NT2/D1 (cell line): ENCODE measurements at places on chromosomes 16 and 17.

- DNase-seq, result no peak
Measured at GRCh38 chr16:47377154-47377553, 83.7 kb downstream of the ITFG1 start.

DNA sequence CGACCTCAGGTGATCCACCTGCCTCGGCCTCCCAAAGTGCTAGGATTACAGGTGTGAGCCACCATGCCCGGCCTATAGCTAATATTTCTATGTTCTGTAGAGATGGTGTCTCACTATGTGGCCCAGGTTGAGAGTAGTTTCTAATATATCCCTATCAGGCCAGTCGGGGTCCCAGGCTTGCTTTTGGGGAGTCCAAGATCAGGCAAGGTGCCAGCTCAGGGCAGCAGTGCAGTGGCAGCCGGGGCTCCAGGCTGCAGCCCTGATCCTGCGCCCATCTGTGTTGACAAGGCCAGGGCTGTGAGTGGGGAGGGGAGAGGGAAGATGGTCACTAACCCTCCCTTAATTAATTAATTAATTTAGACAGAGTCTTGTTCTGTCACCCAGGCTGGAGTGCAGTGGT lies 77.6 kb upstream of the CDC42EP4 start:
- no peak for DNase-seq

DNA sequence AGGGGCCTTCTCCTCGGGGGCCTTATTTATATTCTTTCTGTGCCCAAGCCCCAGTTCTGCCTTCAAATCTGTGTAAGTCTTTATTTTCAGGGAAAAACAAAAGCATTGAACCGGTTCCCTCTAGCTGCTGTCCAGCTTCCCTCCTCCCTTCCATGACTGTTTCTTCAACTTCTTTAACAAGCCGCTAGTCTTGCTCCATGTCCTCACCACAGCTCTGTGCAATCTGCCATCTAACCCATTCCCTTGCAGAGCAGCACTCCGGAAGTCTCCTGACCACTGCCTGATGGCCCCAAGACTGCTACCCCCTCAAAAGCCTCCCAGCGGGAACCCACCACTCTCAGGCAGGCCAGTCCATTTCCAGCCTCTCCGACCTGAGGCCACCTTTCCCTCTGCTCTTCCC lies 16.9 kb downstream of the EMC8 start:
- DNase-seq, result no peak

DNA sequence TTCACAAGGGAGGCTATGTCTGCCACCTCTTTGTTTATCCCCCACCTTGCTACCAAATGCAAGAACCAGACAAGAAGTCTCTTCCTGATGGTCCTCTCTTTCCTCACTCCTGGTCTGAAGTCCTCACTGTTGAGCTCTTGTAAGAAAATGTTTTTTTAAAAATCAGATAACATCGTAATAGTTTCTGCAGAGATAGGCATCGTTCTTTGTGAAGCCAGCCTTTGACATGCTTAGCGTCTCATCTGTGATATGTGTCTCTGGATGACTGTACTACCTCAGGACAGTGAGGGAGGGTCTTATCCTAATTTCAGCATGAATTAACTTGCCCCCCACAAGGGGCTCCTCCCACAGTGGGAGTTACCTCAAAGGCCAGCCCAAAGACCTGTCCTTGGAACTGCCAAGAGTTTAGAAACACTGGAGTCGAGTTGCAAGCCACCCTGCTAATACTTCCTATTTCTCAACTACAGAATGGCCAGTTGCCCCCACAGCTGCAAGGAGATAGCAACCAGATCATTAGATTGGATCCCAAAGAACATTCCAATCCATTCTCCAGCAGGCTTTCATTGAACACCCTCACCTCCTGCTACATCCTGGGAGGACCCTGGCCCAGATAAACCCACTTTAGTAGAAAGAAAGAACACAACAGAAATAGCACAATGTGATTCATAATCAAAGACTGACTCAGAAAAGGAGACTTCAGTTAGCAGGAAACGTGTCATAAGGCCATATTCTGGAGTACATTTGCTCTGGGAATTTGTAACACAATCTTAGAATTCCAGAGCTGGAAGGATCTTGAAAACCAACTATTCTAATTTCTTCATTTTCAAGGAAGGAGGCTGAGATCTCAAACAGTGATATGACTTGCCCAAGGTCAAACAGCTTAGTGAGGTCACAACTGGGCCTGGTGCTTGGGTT lies 151.0 kb downstream of the IRX3 start:
- no peak for DNase-seq

- no peak for DNase-seq
Measured at GRCh38 chr17:50440172-50440837, 14.3 kb downstream of the ACSF2 start.

- DNase-seq, result no peak
Measured at GRCh38 chr16:24955975-24956731, 59.0 kb downstream of the ARHGAP17 start.

- no peak for DNase-seq
Measured at GRCh38 chr16:30053376-30054015, 12.1 kb upstream of the ALDOA start.

DNA sequence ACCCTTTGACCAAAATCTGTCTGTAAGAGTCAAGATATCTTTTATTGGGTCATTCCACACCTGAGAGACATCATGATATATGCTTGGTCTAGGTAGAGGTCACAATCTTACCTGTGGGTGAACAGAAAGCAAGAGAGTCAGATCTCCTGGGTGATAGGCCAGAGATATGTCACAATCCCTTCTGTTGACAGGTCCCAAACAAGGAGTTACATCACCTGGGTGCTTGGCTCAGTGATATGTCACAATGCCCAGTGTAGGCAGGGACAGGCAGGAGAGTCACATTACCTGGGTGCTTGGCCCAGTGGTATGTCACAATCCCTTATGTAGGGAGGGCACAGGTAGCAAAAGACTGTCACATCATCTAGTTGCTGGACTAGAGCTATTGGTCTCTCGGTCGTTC lies 1991.2 kb downstream of the TP53TG3F start:
- no peak for DNase-seq

- no peak for DNase-seq
Measured at GRCh38 chr17:27526604-27527002, 70.4 kb downstream of the KSR1 start.

DNA sequence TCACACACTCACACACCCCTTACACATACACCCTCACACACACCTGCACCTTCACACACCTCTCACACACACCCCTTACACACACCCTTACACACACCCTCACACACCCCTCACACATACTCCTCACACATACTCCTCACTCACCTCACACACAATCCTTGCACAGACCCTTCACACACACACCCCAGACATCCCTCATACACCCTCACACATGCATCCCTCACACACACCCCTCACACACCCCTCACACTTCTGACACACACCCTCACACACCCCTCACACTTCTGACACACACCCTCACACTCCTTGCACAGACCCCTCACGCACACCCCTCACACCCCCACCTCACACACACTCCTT lies 23.9 kb downstream of the C17orf67 start:
- no peak for DNase-seq

- DNase-seq, result no peak
Measured at GRCh38 chr17:72982680-72983079, 109.8 kb downstream of the SLC39A11 start.

GRCh38 chr16:70753228-70753627 lies 47.7 kb downstream of the VAC14 start:
- no peak for DNase-seq

DNA sequence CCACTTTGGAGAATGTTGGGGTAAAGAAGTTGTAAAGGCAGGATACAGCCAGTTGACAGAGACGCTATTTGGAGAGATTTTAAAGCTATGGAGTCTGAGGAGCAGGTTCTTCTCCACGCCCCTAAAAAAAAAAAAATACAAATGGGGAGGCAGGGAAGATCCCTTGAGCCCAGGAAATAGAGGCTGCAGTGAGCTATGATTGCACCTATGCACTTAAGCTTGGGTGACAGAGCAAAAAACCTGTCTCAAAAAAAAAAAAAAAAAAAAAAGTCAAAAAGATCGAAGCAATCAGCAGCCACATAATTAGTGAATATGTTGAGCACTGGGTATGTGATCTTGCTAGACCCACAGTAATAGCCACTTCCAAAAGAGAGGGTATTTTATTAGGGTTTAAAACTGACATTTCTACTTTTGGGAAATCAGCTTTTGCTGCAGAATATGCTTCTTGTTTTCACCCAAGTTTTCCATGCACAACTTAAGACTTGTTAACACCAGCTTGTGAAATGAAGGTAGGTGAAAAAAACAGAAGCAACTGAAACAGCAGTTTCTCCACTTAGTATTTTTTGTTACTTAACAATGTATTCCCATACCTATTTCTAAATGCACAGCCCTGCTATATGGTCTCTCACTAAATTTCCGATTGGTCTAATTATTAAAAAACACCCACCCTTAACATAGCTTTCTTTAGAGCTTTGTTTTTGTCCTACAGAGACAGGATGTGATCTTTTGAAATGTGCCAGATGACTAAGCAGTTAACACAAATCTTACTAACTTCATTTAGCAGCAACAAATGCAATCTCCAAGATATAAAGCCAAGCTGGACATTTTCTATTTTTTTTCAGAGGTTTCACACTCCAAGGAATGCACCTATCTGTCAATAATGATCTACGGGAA lies 2.5 kb upstream of the ARL6IP1 start:
- no peak for DNase-seq

GRCh38 chr17:5703736-5704135 lies 119.4 kb upstream of the NLRP1 start:
- DNase-seq, result no peak

- DNase-seq, result no peak
Measured at GRCh38 chr16:87206646-87207451, 110.3 kb downstream of the C16orf95 start.

- no peak for DNase-seq
Measured at GRCh38 chr17:82100502-82101298, 2.7 kb upstream of the FASN start.

- no peak for DNase-seq
Measured at GRCh38 chr16:5383737-5384136, 286.1 kb upstream of the EEF2KMT start.

DNA sequence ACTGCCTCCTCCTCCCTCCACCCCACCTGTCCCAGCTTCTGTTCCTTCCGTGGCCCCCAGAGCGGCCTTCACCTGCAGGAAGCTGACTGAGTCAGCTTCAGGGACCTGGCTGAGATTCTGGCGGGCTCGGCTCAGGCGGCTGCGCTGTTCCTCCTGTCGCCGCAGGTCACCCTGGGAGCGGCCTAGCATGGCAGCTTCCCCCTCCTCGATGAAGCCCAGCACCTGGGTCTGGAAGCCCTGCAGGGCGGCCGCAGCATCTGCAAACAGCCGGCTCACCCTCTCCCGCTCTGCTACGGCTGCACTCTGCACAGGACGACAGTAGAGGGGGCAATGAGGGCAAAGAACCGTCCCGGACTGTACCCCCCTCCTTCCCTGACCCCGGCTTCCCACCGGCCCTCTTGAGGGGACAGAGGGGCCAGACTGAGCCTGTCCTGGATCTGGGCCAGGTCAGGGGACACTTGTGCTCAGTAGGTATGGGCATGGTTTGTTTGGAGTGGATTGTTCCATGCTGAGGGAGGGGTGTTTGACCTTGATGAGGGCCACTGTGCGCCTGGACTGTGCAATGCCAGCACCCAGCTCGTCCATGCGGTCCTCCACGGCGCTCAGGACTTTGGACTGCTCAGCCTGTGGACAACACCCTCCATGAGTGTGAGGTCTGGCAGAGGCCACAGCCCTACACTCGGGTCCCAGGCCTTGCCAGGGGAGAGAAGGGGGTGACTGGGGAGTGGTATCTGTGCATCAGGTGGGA lies 2.0 kb downstream of the TRIM47 start:
- DNase-seq, result no peak

GRCh38 chr17:7440834-7441195 lies 1.5 kb downstream of the FGF11 start:
- no peak for DNase-seq

DNA sequence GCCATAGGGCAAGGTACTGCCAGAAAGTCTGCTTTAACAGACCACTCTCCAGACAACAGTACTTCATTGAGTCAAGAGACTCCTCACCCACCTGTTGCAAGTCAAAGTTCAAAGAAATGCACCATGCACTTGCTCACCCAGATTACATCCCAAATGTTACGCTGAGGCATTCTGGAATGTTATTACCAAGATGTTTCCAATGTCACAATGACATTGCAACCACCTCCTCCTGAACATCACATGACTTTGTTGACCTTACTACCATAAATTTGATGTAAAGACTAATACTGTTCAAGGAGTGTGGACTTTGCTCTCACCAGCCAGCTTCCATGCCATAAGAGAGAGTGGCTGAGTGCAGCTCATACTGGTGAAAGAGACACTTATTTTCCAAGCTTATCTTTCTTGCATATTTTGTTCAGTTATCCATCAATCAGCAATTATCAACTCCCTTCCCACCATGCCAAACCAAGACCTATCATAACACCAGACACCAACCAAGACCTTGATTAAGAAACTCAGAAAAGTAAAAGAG lies 58.5 kb upstream of the BCAR1 start:
- DNase-seq, result no peak

- DNase-seq, result no peak
Measured at GRCh38 chr17:68851890-68852289, 103.3 kb downstream of the ABCA8 start.

DNA sequence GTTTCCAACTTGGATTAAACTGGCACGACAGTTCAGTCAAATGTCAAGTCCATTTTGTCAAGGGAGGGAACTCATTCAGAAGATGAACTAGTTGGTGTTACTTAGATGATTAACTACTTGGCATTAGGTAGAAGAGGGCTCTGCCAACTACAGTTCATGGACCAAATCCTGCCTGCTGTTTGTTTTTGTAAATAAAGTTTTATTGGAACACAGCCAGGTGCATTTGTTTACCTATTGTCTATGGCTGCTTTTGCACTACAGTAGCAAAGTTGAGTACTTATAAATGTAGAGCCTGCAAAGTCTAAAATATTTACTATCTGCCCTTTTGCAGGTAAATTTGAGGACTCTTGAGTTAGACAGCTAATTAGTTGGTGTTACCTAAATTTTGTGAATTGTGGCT lies 410.0 kb downstream of the MAF start:
- no peak for DNase-seq

GRCh38 chr16:27844826-27845225 lies 218.7 kb downstream of the GSG1L start:
- no peak for DNase-seq

- no peak for DNase-seq
Measured at GRCh38 chr17:61659437-61659836, 68.4 kb upstream of the NACA2 start.

DNA sequence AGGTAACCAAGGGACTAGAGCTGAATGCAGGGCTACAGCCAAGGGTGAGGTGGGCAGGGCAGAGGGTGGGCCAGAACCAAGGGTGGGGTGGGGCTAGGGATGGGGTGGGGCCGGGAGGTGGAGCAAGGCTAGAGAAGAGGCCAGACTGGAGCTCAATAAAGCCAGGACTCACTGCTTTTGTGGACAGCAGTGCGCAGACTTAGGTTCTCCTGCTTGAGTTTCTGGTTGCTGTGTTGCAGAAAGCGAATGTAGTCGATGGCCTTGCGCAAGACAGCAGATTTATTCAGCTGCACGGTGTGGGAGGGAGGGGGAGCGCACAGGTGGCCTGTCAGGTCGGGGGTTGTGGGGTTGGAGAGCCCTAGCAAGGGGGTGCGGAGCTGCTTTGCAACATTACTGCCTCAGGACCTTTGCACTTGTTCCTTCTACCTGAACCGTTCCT lies 18.7 kb downstream of the SREBF1 start:
- DNase-seq, result no peak

GRCh38 chr16:3131755-3132377 lies 3.0 kb upstream of the ZNF213 start:
- DNase-seq, result no peak

GRCh38 chr17:35227546-35227945 lies 15.3 kb upstream of the SLFN5 start:
- DNase-seq, result no peak
